ENCODE measurements at places on chromosomes 2 and 18. TPM values are rescaled to one million over a fixed set of nuclear protein-coding genes. Genes with fewer than 3 reads are reported as not detected.

DNA sequence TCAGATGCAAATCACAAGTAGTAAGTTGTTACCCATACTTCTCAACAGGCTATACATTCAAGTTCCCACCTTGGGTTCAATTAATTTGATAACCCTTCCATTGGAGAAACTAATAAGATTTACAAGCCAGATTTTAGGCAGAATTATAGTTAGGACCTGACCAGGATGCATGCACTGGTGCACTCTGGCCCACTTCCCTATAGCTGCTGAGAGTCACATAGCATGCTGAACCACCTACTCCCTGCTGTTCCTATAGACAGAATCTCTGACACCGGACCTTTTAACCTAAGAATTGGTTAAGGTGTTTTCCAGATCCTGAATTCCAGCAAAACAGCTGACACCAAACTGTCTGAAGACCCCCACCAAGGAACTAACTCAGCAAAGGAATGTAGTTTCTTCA lies 26.2 kb downstream of the FAM210A start:
- no peak for DNase-seq

DNA sequence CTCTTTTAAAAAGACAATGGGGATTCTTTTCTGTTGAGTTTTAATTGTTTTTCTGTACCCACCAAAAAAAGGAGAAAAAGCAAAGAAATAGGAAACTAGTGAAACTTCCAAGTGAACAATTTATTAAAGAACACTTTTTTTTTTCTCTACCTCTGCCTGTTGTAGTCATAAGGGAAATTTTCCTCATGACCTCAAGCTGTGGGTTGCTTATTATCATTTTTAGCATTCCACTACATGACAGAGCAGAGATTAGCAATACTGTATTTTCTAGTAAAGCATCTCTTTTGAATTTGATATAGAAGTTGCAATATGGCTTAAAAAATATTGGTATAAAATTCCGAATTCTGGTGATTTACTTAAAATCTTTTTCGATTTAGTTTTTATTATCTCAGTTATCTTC lies 87.9 kb upstream of the LRRTM1 start:
- no peak for DNase-seq

GRCh38 chr2:138948070-138948539 lies 167.9 kb upstream of the NXPH2 start:
- DNase-seq, result peak; percentile 96

DNA sequence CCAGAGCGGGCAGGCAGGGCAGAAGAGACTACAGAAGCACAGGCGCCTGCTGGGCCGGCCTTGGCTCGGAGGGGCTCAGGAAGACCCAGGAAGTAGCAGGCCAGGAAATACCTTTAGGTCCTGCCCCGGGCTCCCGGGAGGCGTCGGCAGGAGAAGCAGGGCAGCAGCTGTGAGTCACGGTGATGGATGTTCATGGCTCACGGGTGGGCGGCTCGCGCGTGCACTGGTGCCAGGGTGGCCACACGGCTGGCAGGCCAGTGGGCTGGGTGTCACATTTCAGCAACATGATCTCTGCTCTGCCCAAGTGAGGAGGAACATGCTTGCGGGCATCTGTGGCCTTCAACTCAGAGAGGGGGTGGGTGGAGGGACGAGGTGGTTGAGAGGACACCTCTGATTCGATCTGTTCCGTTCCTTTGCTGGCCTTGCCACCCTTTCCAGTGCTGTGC lies 139.3 kb downstream of the KLHL29 start:
- DNase-seq, result peak; percentile 63

DNA sequence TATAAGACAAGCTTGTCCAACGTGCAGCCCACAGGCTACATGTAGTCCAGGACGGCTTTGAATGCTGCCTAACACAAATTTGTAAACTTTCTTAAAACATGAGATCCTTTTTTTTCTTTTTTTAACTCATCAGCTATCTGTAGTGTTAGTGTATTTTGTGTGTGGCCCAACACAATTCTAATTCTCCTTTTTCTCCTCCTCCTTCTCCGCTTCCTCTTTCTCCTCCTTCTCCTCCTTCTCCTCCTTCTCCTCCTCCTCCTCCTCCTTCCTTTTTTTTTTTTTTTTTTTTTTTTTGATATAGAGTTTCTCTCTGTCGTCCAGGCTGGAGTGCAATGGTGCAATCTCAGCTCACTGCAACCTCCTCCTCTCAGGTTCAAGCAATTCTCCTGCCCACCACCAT lies 39.3 kb upstream of the GTF2A1L start:
- DNase-seq, result no peak

GRCh38 chr18:55483266-55483871 lies 104.6 kb downstream of the TCF4 start:
- DNase-seq, result no peak

DNA sequence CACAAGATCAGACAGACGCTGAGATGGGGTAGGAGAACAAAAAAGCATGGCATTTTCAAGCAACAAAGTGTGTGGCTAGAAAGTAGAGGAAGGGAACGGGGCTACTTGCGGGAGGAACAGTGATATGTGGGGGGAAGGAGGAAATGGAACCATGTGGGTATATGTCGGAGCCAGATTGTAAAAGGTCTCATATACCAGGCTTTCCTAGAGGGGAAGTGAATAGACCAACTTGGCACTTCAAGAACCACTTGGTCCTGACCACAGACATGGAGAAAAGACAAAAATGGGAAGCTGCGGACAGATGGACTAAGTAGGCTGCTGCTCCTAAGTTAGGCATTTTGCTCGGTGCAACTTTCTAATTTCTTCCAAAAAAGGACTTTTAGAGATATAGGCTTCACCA lies 196.0 kb downstream of the DCC start:
- DNase-seq, result no peak

DNA sequence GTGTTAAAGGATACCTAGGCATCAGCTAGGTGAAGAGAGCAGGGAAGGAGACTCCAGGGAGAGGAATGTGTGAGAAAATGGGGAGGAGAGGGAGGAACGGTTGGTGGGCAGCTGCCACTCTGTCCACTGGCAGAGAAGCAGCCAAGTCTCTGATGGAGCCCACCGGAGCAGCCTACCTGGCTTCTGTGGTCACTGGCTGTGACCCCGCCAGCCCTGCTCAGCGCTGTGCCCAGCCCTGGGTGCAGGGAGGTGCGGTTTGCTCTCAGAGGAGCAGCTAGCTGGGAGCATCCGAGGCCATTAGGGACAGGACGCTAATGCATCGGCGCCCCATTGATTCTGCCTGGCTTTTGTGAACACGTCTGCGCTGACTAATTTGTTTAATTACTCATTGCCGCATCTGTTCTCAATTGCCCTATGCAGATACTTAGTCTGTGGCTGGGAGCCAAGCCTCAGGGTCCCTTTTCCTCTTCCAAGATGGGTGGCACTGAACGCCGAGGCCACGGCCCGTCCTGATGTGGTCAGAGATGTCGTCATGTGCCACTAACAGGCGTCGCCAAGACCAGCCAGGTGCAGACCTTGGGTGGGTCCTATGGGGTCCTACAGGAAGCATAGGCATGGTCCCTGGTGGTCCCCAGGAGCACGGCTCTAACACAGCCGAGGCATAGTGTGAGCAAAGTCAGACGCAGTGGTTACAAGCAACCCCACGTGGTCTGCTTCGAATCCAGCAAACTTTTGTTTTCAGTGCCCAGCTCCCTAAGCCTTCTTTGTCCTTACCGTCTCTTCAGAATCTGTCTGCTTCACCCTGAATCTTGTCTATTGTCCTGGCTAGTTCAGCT lies 82.0 kb downstream of the RRM2 start:
- DNase-seq, result no peak

The ALPI gene
- not detected for polyA plus RNA-seq

DNA sequence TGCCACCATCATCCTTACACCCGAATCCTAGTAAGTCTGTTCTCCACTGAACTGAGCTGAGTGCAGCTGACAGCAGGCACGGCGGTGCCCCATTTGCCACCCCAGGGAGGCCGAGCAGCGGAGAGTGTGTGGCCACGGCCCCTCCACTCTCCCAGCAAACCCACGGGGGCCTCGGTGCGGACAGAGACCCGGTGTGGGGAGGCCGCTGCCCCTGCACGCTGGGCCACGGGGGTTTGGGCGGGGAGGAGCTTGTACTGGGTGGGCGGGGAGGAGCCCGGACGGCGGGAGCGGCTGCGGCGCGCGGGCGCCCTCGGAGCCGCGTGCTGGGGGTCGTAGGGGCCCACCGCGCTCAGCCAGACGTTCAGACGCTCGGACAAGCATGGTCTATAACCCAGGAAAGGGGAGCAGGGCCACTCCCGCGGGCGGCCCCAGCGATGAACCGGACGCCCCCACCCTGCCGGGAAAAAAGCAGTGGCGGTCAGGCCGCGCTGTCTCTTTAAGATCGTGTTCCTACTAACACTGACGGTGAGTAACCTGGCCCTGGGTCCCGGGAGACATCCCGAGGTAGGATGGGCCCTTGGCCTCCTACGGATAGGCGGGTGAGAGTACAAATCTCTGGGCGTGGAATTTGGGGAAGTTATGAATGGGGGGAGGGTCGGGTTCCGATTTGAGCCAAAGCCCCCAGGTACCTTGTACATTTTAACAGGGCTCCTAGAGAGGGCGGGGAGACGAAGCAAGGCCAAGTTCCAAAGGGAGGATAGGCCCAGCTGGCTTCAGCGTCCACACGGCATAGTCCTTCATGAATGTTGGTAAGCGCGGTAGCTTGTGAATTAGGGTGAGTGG lies at the start of gene ITPRIPL1:
TSS of gene ITPRIPL1 (plus strand) at position 277 of the 843 bp plus-strand sequence. CDS start at position 800, 523 bp downstream.
- no peak for DNase-seq

The SIX3 gene
- polyA plus RNA-seq, result not detected

DNA sequence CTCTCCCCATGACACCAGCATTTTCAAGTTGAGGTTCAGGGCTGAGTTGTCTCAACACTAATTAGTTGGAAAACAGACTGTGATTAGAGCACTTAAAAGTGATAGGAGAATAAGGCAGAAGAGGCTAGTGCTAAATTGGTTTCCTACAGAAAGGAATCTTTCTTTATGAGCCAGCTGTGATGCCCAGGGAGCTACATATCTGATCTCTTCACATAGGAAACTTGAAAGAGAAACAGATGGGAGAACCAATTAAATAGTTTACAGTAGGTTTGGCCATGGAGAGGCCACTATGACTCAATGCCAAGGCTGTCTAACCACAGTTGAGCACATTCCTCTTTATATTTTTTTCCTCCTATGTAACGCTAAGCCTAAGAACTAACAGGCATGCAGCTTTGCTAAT lies 418.3 kb upstream of the CYRIA start:
- DNase-seq, result peak; percentile 46

DNA sequence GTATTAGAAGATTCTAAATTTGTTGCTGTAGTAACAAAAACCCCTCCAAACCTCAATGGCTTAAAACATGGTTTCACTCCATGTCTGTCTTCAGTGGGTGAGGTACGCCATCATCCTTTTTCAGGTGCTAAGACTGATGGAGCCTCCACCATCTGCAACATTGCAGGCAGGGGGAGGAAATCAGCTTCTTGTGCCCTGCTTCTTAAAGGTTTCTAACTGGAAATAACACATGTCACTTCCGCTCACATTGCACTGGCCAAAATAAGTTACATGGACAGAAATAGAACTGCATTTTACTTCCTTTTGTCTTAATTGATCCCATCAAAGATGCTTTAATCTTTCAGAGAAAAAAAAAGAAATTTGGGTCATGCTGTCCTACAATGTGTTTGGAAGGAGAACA lies 94.1 kb downstream of the GALNT3 start:
- DNase-seq, result no peak

- DNase-seq, result peak; percentile 13
Observed at GRCh38 chr2:199315299-199316179, 142.2 kb downstream of the SATB2 start.

DNA sequence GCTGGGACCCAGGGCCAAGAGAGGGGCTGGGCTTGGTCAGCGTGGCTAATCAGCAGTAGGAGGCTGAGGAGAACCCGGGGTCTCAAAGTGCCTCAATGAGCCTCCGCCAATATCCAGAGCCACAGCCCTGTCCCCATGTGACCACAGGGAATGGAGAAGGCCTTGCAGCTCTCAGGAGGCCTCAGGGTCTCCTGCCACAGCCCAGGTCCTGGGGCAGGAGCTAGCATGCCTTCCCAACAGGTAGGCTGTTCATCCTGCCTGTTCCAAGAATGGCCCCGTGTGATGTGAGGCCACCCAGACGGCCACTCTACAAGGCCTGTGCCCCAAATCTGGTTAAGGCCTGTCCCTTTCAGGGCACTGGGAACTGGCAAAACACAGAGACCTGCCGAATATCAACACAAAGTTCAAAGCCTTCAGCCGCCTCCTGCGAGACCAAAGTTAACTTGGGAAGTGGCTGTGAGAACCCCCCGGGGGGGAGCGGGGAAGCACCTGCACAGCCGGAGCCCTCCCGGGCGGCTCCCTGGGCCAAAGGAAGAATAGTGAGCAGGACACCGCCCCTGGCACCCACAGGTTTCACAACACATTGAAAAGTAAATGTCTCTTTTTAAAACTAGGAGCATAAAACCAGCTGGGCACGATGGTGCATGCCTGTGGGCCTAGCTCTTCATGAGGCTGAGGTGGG lies 4.5 kb upstream of the LIMS2 start:
- DNase-seq, result no peak

DNA sequence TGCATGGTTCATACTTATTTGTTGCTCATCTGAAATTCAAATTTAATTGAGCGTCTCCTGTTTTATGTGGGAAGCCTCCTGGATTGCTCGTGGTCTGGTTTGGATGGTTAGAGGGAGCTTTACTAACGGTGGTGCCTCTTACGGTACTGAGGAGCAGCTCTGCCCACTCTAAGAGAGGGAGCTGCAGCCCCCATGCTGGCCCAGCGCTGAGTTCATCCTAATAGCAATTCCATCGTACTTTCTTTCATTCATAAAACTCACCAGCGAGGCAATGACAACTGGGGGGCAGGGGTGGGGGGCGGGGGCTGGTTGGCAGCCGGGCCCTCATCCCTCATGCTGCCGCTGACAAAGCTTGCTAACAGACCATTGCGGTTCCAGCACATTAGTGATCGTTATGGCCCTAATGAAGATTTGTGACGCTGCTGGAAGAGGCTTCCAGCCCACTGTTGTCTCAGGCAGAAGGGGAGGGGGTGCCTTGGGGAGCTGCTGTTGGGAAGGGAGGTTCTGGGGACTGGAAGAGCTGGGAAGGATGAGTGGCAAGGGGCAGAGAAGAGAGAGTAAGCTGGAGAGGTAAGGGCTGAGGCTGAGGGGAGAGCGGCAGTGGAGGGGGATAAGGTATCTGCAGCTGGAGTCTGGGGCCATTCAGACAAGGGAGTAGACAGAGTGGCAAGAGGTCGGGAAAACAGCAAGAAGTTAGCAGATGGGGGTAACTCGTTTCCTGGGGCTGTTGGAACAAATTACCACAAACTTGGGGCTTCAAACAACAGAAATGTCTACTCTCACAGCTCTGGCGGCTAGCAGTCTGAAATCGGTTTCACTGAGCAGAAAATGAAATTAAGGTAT lies 238.1 kb downstream of the LPIN1 start:
- no peak for DNase-seq

- DNase-seq, result no peak
Observed at GRCh38 chr18:32450874-32451273, 19.8 kb downstream of the GAREM1 start.

The MAPK4 gene
- 10.4 TPM for polyA plus RNA-seq

The TRIM43 gene
- not detected for polyA plus RNA-seq

The GALNT3 gene
- 1.1 TPM for polyA plus RNA-seq

GRCh38 chr2:62197011-62197924 lies 1.4 kb downstream of the B3GNT2 start:
- DNase-seq, result no peak

- no peak for DNase-seq
Observed at GRCh38 chr2:206565666-206566065, 76.6 kb upstream of the FAM237A start.
